Posterior cingulate gyrus (tissue), 11 donors: ENCODE measurements at places on chromosomes 1 and 21.

DNA sequence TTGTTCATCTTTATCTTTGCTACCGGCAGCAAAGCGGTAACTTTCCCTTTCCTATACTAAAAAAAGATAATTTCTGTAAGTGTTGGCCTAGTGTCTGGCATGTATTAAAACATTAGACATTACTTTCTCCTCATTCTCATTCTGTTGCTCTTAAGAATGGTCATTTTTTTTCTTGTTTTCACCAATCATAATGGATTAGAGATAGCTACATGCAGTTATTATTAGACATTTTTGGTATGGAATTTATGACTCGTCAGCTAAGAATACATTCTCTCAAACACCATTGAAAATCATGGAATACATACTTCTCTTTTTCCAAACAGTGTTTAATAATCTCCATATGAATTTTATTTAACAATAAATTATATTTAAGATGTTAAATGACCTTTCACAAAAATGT, 1154.6 kb downstream of the BRINP3 start:
- no peak for DNase-seq

- DNase-seq: no peak
Measured at GRCh38 chr1:39310015-39310414, 105.5 kb downstream of the MACF1 start.

GRCh38 chr1:111471012-111471411, 2.8 kb upstream of the C1orf162 start:
- peak; percentile 23 for DNase-seq

DNA sequence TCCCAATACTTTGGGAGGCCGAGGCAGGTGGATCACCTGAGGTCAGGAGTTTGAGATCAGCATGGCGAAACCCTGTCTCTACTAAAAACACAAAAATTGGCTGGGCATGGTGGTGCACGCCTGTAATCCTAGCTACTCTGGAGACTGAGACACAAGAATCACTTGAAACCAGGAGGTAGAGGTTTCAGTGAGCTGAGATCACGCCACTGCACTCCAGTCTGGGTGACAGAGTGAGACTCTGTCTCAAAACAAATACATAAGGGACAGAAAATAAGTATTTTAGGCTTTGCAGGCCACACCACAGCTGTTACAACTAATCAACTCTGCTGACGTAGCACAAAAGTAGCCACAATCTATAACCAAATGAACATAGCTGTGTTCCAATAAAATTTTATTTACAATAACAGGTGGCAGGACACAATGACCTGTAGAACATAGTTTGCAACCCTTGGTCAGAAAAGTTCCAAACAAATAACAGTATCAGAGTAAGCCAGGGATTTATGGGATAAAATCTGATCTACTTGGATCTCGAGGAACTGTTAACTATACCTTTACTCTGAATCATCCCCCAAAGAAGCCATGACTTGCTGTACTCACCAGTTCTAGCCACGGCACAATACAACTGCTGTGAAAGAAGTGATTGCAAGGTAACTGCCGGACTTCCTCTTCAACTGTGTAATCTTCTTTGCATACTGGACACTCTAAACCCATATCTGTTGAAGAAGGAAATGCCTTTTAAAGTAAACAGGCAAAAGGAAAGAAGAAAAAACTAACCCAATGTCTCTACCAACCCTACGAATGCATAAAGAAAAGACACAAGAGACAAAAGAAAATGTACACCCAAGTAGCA, 28.3 kb downstream of the CD160 start:
- no peak for DNase-seq

GRCh38 chr1:162549001-162549400, 12.5 kb upstream of the UAP1 start:
- DNase-seq: no peak

GRCh38 chr1:153542956-153543711, 2.4 kb upstream of the S100A5 start:
- no peak for DNase-seq

DNA sequence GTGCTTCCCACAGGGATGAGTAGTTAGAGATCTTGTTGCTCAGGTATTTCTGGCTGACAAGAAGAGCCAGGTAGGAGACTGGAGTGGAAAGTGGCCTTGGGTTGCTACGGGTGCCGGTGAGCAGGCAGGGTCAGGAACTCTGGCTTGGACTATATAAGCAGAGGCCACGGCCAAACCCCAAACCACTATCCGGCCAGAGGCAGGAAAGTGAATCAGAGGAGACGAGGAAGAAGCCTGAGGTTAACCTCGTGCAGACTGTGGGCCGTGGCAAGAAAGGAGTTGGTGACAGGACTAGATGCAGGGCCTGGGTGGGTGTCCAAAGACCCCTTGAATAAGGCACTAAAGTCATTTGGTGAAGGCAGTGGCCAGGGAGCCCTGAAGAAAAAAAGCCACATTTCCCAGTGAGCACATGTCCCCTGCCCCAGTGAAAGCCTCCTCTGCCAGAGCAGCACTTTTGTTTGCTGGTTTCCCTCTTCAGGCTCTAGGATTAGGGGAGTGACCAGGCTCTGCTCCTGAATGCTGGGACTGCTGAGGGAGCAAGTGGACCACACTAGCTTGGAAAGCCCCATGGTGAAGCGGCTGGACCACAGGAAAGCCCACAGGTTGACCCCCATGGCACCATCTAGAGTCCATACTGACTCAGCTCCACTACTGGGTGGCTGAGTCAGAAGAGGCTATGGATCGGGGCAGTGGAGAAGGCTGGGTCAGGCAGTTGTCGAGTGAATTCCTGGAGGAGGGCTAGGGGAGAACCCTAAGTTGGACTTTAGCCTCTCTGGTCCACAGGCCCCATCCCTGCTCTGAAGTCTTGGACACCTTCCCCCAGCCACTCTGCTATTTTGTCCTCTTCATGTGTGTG, 23.4 kb downstream of the CSF1 start:
- DNase-seq: no peak

DNA sequence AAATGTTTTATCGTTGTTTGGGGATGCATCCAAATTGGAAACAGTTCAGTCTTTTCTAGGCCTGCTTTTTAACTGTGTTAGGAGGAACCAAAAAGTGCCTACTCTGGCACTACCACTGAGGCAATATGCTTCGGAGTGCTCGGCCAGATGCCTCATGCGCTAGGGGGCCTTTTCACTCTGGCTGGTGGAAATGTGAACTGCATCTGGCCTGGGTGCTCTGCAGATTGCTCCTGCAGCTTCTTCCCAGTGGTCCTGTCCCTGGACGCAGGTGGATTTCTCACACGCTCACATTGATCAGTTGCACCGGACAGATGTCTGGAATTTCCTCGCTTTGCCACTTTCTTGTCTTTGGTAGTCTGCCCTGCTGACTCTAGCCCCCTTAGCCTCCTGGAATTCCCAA, 330.2 kb upstream of the FMN2 start:
- DNase-seq: peak; percentile 81

DNA sequence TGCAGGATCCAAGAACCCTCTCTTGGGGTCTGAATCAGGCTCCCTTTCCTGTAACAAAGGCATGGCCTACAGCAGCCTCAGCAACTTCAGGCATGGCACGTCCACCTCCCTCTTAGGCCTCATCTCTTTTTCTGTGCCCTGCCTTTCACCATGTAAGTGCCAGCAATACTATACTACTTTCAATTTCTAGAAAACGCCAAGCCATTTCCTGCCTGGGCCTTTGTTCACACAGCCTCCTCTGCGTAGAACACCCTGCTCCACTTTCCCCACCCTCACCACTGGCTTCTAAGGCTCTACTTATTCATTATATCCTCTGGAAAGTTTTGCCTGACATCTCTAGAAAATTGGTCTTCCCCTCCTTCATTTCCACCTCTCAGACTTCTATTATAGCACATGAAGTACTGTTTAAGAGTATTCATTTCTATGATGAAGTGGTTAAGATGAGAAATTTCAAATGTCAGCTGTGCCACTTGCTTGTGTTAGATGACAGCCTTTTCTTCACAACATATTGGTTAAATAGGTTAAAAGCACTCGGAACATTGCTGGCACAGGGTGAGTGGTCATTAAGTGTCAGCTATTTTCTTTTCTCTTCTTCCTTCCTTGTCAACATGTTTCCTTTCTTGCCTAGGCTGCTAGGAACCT, 41.6 kb upstream of the VWA5B1 start:
- DNase-seq: no peak

DNA sequence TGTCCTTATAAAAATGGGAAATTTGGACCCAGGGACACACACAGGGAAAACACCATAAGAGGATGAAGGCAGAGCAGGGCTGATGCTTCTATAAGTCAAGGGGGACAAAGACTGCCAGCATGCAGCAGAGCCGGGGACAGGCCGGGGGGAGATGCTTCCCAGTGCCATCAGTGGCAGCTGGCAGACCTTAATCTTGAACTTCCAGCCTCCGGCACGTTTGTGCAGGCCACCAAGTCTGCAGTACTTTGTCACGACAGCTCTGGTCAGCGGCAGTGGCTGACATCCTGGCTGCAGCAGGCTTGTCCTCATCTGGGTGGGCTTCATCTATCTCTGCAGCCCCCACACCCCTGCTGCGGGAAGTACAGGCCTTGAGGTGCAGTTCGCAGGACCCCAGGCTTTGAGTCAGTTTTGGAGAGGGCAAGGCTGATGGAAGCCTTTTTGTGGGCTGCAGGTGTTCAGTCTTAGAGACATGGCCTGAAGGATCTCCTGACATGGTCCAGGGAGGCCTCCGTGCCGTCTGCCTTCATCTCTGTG, 186.0 kb downstream of the DYRK1A start:
- no peak for DNase-seq

- DNase-seq: no peak
Measured at GRCh38 chr1:197770243-197770642, 5.0 kb downstream of the DENND1B start.

GRCh38 chr1:180505732-180506335, 3.5 kb upstream of the ACBD6 start:
- DNase-seq: no peak

- no peak for DNase-seq
Measured at GRCh38 chr1:199089393-199090122, 450.7 kb downstream of the PTPRC start.

- DNase-seq: no peak
Measured at GRCh38 chr1:58805716-58806571, 22.1 kb upstream of the JUN start.

- no peak for DNase-seq
Measured at GRCh38 chr1:30539884-30540283, 183.5 kb downstream of the MATN1 start.

- DNase-seq: no peak
Measured at GRCh38 chr1:8373581-8374241, 55.8 kb downstream of the SLC45A1 start.

- DNase-seq: no peak
Measured at GRCh38 chr1:198575292-198575691, 34.8 kb upstream of the ATP6V1G3 start.
